ENCODE measurements at places on chromosomes 6 and 20.

- DNase-seq: no peak
Observed at GRCh38 chr20:58450254-58450653, 61.2 kb downstream of the VAPB start.

DNA sequence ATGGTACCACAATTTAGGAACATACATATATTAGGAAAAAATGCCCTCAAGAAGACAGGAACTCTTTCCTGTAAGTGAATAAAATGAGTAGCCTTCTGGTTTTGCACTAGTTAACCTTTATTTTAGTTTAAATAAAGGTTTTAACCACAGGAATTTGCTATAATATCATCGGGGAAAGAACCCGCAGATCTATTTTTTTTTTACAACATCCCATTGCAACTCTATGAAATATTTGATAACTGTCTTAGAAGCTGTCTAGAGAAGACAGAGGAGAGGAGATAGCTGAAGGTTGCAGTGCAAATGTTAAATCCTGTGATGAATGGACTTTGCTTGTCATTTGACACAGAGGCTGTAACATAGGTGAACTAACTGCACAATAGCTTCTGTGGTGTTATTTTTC, 69.5 kb downstream of the TINAG start:
- DNase-seq: no peak

GRCh38 chr6:113414511-113414910, 442.6 kb upstream of the MARCKS start:
- no peak for DNase-seq

GRCh38 chr6:137145421-137145820, 28.0 kb downstream of the IL22RA2 start:
- DNase-seq: no peak

GRCh38 chr6:152783217-152783878, 32.8 kb downstream of the VIP start:
- no peak for DNase-seq

- no peak for DNase-seq
Observed at GRCh38 chr6:21441386-21441785, 152.2 kb upstream of the SOX4 start.

GRCh38 chr6:21747441-21747840, 153.9 kb downstream of the SOX4 start:
- no peak for DNase-seq

DNA sequence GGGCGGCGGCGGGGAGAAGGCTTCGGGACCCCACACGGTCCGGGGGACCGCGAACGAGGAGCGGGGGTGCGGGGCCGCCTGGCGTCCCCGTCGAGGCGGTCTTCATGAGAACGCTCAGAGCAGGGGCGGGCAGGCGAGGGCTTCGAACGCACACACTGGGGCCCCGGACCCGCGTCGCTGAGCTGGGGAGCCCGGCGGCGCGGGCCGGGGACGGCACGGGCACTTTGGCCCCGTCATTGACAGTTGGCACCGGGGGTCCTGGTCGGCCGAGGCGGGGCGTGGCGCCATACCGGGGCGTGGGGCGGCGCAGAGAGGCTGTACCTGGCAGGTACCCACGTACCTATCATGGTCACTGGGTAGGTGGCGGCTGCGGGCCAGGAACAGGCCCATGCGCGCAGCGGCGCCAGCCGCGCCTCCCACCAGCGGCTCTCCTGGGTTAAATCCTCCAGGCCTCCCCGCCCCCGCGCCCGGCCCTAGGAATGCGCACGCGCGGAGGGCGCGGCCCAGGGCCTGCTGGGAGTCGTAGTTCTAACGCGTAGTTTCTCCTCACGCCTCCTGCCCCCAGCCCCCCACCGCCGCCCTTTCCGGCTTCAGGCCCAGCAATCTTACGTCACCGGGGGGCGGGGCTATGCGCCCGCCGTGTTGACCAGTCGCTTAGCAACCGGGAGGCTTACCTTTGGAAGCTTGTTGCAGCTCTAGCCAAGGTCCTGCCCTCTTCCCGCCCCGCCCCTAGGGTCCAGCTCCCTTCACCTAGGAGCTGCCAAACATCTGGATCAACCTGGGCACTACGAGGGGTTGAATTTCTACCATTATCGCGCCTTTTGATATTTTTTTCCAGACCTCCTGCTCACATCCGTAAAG, at the start of the genes PACRG and PRKN:
Gene PACRG, plus strand, starts transcription at position 653 of the 861 bp plus-strand sequence.
Gene PRKN, minus strand, starts transcription at position 445 of the 861 bp plus-strand sequence.
- peak; percentile 60 for DNase-seq

DNA sequence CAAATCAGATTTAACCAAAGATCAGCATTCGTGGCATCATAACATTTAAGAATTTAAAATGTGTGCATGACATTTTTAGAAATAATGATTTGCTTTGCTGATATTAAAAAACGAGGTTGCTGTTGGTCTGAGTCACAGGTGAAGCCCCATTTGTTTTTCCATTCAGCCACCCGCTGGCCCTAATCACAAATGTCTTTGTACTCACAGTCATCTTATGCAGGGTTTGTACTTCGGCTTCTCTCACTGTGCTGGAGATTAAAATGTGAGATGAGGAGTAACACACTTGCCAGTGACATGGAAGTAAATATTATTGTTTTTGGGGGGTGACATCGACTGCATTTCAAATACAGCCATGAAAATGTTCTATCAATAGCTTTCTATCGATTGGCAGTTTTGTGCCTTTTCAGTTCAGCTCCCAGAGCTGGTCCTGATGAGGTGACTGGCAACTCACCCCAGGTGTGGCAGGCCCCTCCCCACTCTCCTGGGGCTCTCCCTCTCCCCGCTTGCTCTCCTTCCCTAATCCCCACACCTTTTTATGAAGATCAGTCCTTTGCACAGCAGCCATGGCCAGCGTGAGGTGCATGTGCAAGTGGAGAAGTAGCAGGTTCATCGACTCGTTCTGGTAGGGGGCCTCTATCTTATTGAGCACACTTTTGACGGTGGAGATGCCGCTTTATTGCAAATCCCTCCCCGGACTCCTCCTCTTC, 58.8 kb upstream of the FUCA2 start:
- DNase-seq: no peak

DNA sequence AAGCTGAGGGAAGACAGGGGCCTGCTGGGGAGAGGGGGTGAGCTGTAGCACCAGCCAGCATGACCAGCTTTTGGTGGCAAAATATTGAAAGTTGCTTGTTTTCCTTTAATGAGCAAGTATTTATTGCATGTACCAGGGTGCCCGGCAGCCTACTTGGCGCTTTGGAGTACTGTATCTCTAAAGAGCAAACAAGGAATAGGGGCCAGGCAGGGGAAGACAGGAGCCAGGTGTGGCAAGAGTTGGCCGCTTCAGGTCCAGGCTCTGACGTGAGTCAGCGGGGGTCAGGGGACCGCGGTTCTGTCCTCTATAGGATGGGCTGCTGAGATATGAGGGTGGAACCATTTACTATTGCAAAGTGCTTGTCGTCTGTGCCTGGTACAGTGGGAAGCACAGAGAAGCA, 63.1 kb downstream of the PSMG4 start:
- DNase-seq: no peak

DNA sequence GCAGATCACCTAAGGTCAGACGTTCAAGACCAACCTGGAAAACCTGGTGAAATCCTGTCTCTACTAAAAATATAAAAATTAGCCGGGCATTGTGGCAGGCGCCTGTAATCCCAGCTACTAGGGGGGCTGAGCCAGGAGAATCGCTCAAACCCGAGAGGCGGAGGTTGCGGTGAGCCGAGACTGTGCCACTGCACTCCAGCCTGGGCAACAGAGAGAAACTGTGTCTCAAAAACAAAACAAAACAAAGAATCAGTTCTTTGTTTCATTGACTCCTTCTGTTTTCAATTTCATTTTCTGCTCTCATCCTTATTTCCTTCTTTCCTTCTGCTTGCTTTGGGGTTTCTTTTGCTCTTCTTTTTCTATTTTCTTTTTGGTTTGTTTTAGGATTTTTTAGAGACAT, 8.9 kb upstream of the TMEM14C start:
- DNase-seq: no peak

DNA sequence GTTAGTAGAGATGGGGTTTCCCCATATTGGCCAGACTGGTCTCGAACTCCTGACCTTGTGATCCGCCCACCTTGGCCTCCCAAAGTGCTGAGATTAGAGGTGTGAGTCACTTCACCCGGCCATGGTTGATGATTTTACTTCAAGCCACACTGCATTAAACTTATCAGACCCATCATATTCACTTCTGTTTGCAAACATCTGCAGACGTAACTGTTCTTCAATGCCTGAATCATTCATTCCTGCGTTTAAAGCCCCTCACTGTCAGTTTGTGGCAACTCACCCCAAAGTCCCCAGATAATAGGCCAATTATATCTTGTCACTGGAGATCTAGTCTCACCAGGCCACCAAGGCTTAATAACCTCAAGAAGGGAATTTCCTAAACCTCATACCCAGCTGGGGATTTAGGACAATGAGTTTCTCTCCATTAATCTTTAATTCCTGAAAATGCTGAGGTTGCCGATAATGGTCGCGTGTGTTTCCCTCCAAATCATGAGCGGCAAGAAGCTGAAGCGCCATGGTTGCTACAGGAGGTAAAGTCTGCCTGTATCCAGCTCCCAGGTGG, 229.6 kb downstream of the LY86 start:
- no peak for DNase-seq

DNA sequence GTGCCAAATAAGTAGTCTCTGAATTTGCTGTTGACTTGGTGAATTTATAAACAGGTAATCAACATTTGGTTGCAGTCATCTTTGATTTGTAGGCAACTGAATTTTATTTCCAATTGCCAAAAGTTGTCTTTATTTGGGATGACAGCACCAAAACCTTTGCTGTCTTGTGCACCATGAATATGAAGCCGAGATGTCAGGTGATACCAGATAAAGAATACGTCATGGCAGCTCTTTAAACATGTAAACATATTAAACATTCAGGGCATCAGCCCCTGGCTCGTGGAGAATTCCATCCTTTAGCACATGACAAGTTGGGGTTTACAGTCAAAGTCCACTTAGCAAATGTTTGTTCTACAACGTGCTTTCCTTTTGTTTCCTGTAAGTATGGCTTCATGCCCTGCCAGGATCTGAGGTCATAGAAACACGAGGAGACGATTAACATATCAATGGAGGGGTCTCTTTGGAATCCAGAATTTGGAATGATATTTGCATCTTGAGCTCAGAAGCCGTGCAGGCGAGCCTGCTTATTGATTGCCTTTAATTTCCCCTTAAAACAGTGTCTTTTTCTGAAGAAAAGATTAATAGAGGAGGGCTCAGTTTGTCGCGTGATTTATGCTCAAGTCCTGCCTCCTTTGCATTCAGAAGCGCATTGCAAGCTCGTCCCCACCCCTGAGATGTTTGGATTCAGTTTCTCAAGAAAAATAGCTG, 170.2 kb upstream of the ZNF217 start:
- no peak for DNase-seq

- DNase-seq: no peak
Observed at GRCh38 chr20:47765691-47766594, 19.3 kb downstream of the SULF2 start.

DNA sequence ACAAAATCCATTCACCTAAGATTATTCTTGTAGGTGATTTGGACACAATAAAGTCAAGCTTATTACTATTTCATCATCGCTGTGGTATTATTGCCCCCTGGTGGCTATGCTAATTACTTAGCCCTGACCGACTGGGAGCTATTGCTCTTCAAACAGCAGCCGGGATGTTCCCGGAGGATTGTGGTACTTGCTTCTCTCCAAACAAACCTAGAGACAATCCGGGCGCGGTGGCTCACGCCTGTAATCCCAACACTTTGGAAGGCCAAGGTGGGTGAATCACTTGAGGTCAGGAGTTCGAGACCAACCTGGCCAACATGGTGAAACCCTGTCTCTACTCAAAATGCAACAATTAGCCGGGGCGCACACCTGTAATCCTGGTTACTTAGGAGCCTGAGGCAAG, 15.4 kb upstream of the STMND1 start:
- DNase-seq: no peak

DNA sequence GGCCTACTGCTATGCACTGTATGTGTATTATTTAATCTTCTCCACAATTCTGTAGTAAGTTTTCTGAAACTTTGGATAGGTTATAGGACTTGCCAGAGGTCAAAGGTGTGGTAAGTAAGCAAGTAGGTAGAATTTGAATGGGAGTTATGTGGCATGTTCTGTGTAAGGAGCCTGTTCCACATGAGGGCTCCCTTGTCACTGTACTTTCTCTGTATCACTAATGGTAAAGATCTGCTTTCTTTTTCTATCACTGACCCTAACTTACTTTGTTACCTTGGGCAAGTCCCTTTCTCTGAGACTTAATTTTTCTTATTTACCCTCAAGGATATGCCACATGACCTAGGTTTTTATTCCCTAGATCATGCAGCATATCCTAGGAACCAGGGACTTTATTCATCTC, 50.3 kb downstream of the EIF2S2 start:
- DNase-seq: no peak

DNA sequence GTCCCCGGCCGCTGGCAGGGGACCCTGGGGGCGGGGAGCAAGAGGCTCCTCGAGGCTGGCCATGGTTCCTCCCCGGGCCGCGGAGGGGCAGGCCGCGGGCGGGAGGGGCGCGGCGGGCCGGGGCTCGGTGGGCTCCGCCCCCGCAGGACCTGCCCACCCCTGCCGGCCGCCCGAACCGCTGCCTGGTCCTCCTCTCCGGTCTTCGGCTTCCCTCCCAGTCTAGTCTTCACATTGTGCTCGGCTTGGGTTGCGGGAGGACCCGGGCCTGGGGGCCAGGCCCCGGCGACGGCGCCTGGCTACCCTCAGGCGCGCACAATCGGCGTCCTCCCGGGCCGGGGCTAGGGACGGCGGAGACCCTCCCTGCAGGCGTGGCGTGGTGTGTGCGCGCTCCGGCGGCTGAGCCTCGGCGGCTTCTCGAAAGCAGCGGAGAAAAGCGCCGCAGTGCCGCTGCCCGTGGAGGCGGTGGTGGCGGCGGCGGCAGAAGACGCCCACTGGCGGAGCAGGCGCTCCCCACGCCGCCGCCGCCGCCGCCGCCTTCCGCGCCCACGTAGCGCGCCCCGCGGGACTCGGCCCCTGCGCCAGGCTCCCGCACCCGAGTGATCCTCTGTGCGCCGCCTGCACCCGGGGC, at the start of gene PDE10A:
Gene PDE10A, minus strand, starts transcription at position 493 of the 628 bp plus-strand sequence. Its CDS starts 430 bp downstream, at position 63.
- no peak for DNase-seq

GRCh38 chr6:149935246-149935645, 6.6 kb upstream of the ULBP2 start:
- no peak for DNase-seq

DNA sequence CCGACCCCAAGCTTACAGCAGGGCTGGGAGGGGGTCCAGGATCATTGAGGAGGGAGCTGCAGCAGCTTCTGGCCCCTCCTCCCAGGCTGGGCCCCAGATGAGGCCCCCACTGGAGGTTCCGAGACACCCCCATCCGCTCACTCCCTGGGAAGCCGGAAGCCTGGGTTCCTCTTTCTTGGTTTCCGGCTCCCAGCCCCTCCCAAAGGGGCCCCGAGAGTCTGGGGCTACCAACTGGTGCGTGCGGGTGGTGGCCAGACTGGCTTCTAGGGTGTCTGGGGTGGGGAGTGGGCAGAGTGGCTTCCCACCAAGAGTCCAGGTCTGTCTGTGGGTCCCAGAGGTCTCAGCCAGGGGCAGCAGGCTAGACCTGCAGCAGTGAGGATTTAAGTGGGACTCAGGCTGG, 2.2 kb downstream of the RGS19 start:
- no peak for DNase-seq
